ENCODE measurements at places on chromosomes 4 and X.
A peak's percentile ranks its signal among the peaks of the same experiment; 100 is the strongest.

GRCh38 chr4:1459722-1460511, 53.7 kb upstream of the NKX1-1 start:
- peak; percentile 6 for DNase-seq

- DNase-seq = peak; percentile 60
Measured at GRCh38 chrX:118974908-118975671, 672 bp downstream of the LONRF3 start.

DNA sequence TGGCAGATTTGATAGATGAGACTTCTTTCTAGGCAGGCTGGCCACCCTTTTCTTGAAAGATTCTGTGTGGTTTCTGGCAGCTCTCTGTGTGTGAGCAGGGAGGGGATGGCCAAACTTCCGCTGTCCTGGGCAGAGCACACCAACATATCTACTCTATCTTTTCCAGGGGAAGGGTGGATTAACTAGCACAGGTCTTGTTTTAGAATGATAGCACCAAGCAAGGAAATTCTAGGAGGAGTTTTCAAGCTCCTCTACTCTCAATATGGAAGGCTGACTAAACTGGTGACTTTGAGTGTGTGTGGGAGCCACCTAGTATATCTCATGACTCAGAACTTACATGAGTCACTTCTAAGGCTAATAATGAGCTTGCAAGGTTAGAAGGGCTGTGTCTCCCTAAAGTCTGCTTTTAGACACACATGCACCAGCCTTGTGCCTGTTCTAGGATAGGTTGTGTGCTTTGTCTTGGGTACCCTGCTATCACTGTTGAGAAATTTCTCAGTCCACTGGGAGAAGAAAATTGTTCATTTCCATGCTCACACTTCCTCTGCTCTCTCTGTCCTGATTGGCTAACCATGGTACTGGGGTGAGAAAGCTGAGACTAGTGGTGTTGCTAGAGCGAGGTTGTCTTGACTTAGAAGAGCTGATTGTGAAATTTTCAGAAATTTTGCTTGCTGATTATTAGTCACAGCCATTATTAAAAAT, 72.9 kb downstream of the YIPF6 start:
- peak; percentile 7 for DNase-seq

DNA sequence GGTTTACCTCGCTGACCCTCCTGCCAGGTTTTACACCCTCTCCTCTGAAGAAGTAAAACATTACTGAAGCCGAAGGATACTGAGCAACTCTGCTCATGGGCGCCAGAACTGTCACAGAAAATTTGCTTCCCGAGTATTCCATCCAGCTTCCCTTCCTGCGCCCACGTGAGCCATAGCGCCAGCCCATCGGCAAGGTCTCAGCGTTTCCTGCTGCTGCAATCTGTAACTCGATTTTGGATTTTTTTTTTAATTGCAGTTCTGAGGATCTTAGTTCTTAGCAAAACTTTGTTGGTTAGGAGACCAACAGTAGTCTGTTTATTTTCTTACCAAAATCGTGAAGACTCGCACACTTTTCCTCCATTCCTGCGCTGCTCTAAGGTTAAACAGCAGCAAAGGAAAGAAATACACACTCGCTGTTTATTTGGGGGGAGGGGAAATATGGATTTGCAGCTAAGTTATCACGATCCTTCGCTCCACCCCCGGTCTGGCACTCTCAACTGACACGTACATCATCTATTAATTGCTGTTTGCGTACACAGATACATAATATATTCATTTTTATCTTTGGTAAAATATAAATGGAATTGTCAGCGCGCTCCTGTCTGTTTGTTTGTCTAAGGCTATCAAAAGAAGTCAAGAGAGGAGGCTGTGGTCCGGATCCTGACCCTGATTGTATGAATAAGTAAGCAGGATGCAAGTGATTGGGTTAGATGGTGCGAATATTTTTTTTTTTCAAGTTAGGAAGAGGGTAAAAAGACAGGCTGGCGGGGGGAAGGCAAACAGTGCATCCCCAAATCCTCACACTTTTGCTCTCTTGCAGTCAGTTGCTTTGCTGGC, at the start of gene TLL1:
TSS of gene TLL1 (plus strand) at position 777 of the 837 bp plus-strand sequence. CDS start 668 bp downstream, outside the sequence.
- no peak for DNase-seq

DNA sequence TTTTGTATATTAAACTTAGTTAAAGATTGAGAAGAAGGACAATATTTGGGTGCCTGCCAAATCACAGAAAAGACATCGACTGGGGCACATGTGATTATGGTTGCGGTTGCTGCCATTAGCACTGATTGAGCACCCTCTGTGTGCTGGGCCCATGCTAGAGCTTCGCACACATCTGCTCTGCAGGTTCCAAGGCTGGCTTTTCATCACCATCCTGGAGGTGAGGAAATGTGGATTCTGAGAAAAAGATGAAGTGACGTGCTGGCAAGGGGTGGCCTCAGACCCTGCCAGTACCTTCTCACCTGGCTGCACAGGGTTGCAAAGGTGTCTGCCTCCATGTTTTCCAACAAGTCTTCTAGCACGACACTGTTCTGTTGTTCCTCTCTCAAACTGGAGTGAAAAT, 134.0 kb downstream of the EVC2 start:
- DNase-seq = no peak

- no peak for DNase-seq
Measured at GRCh38 chr4:114998316-114998715, 115.1 kb downstream of the NDST4 start.

DNA sequence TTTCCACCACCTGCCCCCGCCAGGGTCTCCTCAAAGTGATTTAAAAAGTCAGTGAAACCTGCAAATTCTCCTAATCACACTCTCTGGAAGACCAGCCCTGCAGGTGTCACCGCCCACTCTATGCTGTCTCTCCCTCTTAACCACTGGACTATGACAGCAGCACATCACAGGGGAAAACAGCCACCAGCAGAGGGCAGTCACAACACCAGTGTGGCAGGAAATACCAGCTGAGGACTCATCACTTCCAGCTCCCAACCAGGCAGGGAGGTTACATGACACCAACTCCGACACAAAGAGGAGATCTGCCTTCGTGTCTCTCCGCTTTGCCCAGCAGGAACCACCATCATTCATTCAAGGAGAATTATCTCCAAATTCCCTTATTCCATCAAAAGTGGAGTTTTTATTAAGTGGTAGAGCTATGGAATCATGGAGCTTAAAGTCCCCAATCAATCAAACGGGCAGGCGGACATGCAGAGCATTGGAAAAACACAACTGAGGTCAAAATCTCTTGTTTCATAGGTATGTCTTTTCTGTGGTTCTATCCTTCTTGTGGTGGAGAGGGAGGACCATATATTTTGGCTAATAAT, 91.3 kb downstream of the NSUN7 start:
- peak; percentile 80 for DNase-seq

GRCh38 chr4:162010362-162010761, 153.4 kb downstream of the FSTL5 start:
- DNase-seq = no peak

DNA sequence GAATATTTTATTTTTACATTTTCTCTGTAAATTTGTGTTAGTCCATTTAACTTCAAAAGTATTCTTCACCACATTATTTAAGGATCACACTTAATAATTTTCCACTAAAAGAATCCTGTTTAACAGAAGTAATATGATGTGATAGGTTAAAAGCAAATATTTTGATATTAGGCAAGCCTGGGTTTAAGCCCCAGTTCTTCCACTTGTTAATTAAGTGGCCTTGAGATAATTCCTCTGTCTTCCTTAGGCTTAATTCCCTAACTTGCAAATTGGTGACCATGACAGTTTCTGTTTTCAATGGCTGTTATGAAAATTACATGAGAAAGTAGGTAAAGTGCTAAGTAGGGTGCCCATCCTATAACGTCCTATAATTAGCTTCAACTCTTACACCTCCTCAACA, 129.9 kb upstream of the ATOH1 start:
- DNase-seq = no peak

DNA sequence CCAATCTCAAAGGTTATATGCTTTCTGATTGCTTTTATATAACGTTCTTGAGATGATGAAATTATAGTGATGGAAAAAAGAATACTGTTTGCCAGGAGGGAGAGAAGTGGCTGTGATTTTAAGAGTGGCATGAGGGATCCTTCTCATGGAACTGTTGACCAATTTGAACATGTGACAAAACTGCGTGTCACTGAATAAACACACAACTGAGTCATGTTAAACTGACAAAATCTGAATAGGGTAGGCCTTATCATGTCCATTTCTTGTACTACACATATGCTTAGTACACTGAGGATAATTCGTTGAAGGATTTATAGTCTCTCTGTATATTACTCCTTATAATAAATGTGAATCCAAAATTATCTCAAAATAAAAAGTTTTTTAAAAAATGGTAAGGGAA, 22.2 kb upstream of the HSPA4L start:
- DNase-seq = no peak

- DNase-seq = no peak
Measured at GRCh38 chr4:43330288-43330687, 437.8 kb downstream of the GRXCR1 start.

DNA sequence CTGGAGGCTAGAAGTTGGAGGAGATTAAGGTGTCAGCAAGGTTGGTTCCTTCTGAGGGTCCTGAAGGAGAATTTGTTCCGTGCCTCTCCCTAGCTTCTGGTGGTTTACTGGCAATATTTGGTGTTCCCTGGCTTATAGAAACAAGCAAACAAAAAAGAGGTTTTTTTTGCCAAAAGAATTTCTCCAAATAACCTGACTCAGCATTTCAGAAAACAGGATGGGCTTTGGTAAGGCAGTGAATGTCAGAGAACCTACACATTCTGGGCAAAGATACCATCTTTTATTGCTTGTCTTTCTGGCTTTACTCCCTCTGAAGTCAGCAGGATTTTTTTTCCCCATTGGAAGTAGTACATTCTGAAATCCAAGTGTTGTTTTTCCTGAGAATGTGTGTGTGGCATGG, 93.3 kb upstream of the TBC1D9 start:
- DNase-seq = no peak

- no peak for DNase-seq
Measured at GRCh38 chr4:168908093-168908492, 102.0 kb downstream of the CBR4 start.
